Putamen (tissue), 1 donor: ENCODE measurements at places on chromosomes 13 and 19.

GRCh38 chr19:29275266-29275665, 62.3 kb upstream of the UQCRFS1 start:
- no peak for DNase-seq

- DNase-seq, result no peak
These were observed 605.8 kb downstream of the UQCRFS1 start for GRCh38 chr19:28607066-28607583.

GRCh38 chr19:14181906-14182305, 24.1 kb downstream of the ADGRL1 start:
- DNase-seq, result no peak

- no peak for DNase-seq
These were observed 17.2 kb downstream of the TNFSF14 start for GRCh38 chr19:6652805-6653094.

GRCh38 chr19:43467730-43468129, 2.3 kb upstream of the LYPD3 start:
- DNase-seq, result no peak

DNA sequence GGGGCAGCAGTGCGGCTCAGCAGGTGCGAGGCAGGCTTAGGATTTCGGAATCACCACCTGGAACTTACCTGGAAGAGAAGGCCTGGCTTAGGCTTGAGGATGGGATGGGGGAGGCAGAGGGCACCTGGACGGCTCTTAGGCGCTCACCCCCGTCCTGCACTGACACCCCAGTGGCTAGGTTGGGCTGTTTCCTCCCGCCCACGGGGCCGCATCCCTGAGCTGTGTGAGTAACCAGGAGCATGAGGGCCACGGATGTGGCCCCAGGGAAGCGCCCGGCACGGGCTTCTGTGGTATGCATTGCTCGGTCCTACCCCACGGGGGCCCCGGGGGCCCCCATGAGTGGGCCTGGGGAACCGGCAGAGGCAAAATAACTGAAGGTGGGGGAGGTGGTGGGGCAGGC, 2.4 kb upstream of the NKPD1 start:
- DNase-seq, result no peak

DNA sequence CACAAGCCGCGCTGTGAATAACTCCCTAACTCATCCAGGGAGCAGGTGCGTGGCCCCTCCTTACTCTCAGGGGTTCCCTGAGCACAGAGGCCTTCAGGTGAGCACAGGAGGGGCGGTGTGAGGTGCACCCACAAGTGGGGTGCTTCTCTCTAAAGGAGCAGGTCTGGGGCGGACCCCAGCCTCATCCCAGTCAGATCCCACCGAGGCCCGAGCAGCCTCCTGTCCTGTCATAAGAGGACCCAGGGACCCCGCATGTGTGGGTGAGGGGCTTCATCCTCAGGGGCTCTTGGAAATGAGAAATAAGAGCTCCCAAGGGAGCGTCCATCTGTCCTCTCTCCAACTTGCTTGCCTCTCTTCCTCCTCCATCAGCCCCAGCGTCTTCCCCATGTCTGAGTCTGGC, 3.0 kb upstream of the LILRA5 start:
- no peak for DNase-seq

- DNase-seq, result no peak
These were observed 564.1 kb downstream of the EFNB2 start for GRCh38 chr13:105971312-105971711.

- DNase-seq, result no peak
These were observed 14.2 kb downstream of the ZNF274 start for GRCh38 chr19:58196901-58197616.

DNA sequence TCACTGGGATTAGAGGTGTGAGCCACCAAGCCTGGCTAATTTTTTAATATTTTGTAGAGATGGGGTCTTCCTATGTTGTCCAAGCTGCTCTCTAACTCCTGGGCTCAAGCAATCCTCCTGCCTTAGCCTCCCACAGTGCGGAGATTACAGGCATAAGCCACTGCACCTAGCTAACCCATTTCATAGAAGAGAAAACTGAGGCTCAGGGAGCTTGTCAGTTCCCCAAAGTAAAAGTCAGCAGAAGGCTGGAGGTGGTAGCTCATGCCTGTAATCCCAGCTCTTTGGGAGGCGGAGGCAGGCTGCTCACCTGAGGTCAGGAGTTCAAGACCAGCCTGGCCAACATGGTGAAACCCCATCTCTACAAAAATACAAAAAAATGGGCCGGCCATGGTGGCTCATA, 8.8 kb upstream of the HOMER3 start:
- DNase-seq, result no peak

DNA sequence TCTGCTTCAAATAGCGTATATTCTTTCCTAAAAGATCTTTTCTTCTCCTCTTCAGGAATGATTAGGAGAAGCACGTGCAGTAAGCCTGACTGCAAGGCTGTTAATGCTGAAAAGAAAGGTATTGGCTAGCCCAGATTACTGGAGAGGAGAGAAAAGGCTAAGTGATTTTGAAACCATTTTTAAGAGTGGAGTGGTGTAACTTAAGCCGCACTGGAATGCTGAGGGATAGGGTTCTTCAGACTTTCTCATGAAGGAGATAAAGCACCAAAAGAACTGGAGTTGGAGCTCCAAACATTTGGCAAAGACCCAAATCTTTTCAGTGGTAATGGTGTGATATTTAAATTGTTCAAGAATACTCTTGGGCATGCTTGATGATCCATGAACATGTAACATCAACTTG, 388.3 kb downstream of the COG6 start:
- no peak for DNase-seq
